Heart right ventricle (tissue), 16 donors: ENCODE measurements at places on chromosomes 2 and 18.

DNA sequence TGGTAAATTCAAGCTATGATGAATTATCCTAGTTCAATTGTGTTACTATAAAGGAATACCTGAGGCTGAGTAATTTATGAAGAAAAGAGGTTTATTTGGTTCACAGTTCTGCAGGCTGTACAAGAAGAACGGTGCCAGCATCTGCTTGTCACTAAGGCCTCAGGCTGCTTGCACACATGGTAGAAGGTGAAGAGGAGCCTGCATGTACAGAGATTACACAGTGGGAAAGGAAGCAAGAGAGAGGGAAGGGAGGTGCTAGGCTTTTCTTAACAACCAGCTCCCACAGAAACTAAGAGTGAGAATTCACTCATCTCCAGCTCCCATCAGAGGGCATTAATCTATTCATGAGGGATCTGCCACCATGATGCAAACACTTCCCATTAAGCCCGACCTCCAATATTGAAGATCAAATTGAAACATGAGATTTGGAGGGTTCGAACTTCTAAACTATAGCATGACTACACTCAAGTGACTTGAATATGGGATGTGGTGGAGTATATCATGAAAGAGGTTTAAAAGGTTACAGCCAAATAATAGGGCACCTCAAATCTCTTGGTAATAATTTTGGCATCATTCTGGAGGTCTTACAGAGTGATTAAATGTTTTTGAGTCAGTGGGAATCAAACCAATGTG lies 58.4 kb upstream of the ETAA1 start:
- no peak for DNase-seq

DNA sequence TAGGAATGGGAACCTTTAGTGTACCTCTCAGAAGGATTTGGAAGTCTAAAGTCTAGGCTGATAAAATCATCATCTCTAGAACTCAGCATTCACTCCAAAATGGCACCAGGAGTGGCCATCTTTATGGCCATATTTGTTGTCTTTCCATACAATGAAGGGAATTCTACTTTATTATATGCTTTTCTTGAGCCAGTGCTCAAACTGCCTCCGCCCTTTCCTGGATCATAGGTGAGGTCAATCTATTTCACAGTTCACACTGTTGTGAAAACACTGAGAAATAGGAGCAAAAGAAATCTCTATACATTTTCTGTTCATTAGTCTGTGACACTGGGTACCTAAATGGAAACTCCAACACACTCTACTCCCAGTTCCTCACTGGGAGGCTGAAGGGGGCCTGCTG lies 55.6 kb downstream of the SP110 start:
- DNase-seq, result no peak

- no peak for DNase-seq
Observed at GRCh38 chr18:74734013-74734444, 136.4 kb downstream of the ZNF407 start.

- no peak for DNase-seq
Observed at GRCh38 chr18:78074400-78075020, 824.9 kb downstream of the GALR1 start.

DNA sequence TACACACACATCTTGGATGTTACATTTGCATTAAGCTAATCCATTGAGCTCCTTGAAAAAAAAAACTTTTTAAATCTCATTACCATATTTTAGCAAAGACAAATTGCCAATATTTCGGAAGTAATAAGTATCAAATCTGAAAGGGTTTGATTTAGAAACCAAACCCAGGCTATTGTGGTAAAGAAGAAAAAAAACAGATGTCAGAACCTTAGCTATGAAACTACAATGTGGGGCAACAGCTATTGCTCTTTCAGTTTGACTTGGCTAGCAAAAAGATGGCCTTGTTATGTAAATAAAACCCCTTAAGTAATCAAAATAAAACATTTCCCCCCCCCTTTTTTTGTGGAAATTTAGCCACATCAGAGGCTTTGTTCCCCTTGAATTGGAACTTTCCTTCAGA lies 41.2 kb upstream of the REG3A start:
- DNase-seq, result no peak

DNA sequence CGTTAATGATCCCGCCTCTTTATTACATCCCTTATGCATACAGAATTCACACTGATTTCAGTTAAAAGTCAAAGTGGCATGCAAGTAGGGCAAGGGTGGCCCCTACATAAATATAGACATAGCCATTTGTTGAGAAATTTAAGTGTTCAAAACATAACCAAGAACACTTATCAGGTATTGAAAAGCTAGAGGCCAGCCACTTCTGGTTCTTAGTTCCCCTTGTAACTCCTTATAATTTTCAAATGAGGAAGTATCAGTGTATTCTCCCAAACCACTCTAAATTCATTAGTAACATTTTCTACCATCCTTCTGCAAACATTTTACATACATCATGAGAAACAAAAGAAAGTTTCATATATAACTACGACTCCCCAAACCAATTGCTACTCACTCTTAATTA lies 5.8 kb upstream of the ARL5A start:
- DNase-seq, result no peak

DNA sequence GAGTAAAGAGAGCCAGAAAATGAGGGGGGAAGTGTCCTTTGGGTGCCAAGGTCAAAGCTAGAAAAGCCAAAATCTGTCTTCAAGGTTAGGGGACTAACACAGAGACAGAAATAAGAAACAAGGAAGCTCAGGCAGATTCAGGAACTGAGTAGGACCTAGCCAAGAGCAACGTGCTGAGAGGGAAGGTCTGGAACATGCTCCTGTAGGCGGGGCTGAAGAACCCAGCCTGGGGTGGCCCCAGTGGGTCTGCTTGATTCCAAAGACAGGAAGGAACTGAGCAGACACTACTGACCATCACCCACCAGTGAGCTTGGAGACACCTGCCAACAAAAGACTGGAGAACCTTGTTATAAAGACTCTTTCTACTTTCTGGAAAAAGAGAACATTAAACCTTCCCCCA lies 105.1 kb downstream of the SP3 start:
- DNase-seq, result no peak

DNA sequence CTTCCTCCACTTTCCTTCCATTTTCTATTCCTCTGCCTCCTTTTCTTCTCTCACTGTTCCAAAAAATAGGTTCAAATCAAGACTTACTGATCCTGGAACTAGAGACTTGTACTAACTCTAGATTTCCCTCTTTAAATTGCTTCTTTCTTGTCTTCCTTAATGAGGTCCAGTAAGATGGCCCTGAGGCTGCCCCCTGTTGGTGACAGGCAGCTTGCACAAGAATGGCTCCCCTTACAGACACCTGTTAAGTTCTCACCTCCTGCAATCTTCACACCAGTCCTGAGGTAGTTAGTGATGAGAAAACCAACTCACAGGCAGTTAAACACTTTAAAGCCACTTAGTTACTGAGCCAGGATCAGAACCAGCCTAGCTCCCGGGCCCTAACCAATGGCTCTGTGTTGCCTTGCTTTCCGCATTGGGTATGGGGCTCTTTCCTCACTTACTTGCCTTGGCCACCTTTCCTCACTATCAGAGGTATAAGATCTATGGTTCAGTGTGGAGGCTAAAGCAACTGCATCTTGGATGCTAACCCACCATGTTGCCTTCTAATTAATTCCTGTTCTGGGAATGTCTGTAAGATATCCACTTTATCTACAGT lies 130.6 kb downstream of the AKAIN1 start:
- no peak for DNase-seq

- DNase-seq, result peak; percentile 26
Observed at GRCh38 chr2:80238692-80239469, 65.7 kb downstream of the LRRTM1 start.

GRCh38 chr18:35469725-35470124 lies 28.0 kb downstream of the INO80C start:
- DNase-seq, result no peak

DNA sequence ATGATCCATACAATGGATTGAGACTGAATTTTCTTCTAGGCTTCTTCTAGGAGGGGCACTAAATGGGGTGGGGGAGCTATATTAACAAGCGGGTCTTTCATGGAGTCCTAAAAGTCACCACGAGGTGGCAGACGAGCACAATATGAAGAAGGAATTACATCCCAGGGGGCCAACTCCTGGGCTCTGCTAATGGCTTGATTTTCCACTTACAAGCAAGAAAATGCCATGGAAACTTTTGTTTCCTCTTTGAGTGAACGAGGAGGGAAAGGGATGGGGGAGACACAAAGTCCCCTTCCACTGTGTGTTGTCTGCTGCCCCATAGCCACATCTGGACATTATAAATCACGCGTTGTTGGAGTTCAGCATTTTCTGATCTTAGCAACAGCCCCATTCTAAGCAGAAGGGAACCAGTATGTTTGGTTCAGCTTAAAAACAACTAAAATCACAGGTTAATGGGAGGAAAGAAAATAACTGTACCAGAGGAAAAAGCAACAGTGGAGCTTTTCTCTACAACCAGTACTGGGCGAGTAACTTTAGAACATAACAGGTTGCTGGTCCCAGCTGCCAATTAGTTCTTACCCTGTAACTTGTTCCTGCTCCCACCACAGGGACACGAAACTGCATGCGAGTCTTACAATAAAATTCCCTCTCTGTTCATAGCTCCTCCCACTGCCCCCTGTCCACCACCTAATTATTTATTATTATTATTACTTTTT lies 285.0 kb upstream of the PARD3B start:
- DNase-seq, result peak; percentile 76

DNA sequence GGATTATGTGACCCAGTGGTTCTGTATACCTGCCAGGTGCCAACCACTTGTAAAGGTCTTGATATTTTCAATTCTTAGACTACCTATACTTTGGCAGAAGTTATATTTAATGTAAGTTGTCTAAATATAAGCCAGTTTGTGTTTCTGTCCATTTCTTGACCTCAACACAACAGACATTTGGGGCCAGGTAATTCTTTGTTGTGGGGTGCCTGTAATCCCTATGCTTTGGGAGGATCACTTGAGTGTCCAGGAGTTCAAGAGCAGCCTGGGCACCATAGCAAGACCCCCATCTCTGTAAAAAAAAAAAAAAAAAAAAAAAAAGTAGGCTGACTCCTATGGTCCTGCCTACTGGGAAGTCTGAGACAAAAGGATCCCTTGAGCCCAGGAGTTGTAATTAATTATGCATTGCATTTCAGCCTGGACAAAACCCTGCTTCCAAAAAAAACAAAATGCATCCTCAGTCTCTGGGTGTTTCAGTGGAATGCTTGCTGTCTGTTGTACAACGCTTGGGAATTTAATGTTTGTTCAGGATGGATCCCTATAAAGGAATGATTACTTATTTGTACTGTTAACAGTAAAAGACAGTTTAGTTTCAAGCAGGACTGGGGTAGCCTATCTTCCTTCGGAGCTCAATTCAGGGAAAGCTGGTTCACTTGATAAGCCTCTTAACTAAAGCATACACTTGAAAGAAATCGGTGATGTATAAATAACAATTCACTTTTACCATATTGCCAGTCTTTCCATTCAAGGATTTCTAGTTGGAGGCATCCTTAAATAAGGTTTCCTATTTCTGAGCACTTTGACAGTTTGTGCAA lies 3.4 kb downstream of the RPS27A start:
- DNase-seq, result no peak

GRCh38 chr2:11711354-11711716 lies 35.1 kb upstream of the LPIN1 start:
- no peak for DNase-seq

GRCh38 chr2:117862459-117862858 lies 48.0 kb downstream of the DDX18 start:
- no peak for DNase-seq

- DNase-seq, result no peak
Observed at GRCh38 chr2:38092196-38092902, 16.4 kb upstream of the CYP1B1 start.

GRCh38 chr2:86617738-86618137 lies 5.9 kb downstream of the RNF103 start:
- DNase-seq, result no peak

DNA sequence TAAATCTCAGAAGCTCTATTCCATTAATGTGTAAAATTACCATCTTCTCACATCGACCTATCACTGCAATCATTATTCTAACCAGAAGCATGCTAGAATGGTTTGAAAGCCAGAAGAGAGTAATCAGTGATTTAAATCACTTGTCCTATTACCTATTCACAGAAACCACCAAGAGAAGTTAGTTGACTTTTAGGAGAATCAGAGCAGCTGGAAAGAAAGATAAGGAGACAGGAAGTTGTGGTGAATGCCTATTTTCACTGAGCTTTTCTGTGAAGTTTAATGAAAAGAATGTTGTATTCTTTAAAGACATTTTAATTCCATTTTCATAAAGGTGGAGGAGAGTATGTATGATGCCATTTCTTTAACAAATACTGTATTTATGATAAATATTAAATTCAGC lies 352.6 kb upstream of the CRIM1 start:
- DNase-seq, result no peak

DNA sequence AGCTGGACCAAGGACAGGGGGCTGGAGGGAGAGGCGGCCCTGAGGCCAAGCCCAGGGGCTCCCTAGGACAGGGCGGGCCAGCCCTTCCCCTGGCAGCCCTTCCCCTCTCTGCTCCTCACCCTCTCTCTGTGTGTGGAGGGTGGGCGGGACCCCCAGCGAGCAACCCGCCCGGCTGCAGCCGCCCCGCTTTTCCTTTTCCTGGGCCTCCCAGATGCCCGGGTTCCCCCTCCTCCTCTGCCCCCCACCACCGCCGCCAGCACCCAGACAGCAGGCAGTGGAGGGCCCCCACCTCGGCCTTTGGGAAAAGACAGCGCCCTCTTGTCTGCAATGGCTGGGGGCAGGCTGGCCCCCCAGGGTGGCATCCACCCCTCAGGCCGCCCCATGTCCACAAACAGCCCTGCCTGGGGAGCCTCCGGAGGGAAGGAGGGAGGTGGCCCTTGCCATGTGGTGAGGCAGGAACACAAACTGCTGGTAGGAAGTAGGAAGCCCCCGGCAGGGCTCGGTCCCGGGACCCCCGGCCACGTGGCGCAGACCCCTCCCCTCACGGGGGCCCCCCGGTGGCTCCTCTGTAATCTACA lies 135.1 kb upstream of the CTDP1 start:
- DNase-seq, result no peak

DNA sequence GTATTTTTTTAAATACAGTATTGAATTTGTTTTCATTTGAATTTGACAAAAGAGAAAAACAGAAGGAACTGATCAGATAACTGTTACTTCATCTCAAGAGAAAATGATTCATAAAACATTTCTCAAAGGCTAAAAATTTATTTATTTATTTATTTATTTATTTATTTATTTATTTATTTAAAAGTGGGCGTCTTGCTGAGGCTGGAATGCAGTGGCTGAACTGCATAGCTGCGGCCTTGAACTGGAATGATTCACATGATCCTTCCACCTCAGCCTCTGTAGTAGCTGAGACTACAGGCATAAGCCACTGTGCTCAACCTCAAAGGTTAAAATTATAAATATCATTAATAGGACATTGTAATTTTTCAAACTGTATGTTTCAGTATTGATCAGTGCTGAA lies 4.5 kb upstream of the PUM2 start:
- no peak for DNase-seq

DNA sequence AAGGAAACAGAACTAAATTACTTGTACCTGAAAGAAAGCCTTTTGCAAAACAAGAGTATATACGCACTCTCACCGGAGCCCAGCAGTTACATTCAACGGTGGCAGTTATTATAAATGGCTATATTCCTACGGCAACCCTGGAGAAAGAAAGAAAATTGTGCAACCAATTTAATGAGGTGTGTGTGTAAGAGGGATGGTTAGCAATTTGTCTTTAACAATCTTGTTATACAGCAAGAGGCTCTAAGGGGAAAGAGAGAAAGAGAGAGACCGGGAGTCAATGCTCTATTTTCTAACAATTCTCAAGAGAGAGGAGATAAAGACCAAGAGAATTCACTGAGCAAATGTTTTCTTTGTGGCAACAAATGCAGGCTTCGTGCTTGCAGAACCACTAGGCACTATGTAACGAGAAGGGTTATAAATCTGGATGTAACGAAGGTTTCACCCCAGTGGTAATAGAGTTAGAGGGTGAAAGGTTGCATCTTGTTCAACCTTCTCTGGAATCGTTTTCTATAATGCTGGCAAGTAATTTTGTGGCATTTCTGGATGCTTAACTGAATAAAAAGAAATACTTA lies 359.1 kb upstream of the SPRED2 start:
- no peak for DNase-seq
